ENCODE measurements at places on chromosomes 13 and 19.

DNA sequence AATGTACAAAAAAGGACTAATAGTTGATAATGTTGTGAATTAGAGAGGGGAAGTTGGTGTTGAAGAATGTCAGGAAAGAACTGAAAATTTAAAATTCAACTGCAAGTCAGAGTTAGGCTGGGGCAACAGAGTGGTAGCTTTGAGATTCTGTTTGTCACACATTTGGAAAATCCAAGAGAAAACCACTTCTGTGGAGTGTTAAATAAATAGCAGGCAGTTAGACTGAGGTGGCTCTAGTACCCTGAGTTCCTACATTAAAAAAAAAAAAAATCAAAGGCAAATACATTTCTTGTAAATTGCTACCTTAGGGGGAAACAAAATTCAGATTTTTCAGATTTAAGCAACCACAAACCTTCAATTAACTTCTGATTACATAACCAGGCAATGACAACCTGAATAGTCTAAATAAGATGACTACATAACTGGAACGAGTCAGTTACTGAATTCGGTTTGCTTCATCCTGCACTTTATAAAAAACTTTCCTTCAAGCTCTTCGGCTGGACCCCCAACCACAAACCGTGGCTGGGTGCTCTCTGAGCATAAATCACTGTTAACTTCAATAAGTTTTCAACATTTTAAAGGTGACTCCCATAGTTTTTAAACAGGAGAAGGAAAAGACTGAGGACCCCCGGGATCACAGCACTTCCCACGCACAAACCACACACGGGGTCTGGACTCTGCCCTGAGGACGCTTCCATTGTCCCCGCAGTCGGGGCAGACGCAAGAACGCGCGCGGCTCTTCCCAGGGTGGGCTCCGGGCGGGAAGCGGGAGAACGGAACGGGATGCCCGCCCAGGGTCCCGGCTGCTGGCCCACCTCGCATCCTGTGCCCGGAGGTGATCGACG, 725 bp downstream of the ZNF682 start:
- DNase-seq, result no peak

GRCh38 chr19:46413262-46414031, at the start of gene CCDC8:
CCDC8 (minus strand) TSS chr19:46413564; CDS start chr19:46412810, 754 bp downstream.
- peak; percentile 38 for DNase-seq

- no peak for DNase-seq
These were observed 166.1 kb upstream of the MYO16 start for GRCh38 chr13:108463340-108463739.

GRCh38 chr19:30393729-30394480, 21.7 kb downstream of the ZNF536 start:
- DNase-seq, result no peak

- no peak for DNase-seq
These were observed 332.6 kb downstream of the SLITRK1 start for GRCh38 chr13:83549671-83550070.

- peak; percentile 59 for DNase-seq
These were observed 47.5 kb downstream of the SPATA13 start for GRCh38 chr13:24207841-24208667.

- DNase-seq, result no peak
These were observed 49.6 kb downstream of the RYR1 start for GRCh38 chr19:38483016-38483630.
